ENCODE measurements at places on chromosomes 16 and 17.
A peak's percentile ranks its signal among the peaks of the same experiment; 100 is the strongest.

- ATAC-seq = no peak
Measured at GRCh38 chr17:29514792-29515191, 52.0 kb downstream of the ABHD15 start.

GRCh38 chr16:23728112-23728477, 15.1 kb upstream of the ERN2 start:
- ATAC-seq = no peak

GRCh38 chr16:18003033-18003432, 333.5 kb downstream of the NPIPA8 start:
- ATAC-seq = no peak

- no peak for ATAC-seq
Measured at GRCh38 chr17:66966704-66967418, 2.4 kb downstream of the CACNG4 start.

DNA sequence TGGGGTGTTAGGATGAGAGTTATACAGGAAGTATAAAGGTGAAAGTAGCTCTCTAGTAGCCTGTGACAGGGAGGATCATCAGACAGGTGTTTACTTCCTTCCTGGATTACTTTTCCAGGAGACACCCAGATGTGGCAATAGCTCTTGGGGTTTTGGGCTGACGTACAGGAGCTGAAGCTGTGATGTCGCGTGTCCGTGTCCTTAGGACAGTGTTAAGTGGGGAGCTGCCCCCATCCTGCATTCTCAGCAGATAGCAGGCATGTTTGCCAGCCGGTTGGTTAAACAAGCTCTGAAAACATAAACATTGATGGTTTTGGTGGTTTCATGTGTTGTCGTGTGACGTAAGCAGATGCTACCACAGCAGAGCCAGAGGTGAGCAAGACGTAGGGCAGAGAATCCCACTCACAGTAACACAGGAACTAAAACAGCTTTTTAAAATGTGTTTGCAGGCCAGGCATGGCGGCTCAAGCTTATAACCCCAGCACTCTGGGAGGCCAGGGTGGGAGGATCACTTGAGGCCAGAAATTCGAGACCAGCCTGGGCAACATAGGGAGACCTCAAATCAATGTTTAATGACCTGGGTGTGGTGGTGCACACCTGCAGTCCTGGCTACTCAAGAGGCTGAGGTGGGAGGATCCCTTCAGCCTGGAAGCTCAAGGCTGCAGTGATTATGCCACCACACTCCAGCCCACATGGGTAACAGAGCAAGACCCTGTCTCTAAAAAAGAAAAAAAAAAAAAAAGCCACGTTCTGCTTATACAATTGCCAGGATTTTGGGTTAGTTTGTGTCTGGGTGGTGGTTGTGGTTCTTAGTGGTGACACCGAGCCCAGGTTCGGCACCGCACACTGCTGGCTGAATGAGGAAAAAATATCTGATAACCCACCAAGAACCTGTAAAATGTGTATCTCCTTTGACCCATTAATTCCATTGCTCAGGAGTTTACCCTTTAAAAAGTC, 18.2 kb upstream of the IL17C start:
- ATAC-seq = no peak

DNA sequence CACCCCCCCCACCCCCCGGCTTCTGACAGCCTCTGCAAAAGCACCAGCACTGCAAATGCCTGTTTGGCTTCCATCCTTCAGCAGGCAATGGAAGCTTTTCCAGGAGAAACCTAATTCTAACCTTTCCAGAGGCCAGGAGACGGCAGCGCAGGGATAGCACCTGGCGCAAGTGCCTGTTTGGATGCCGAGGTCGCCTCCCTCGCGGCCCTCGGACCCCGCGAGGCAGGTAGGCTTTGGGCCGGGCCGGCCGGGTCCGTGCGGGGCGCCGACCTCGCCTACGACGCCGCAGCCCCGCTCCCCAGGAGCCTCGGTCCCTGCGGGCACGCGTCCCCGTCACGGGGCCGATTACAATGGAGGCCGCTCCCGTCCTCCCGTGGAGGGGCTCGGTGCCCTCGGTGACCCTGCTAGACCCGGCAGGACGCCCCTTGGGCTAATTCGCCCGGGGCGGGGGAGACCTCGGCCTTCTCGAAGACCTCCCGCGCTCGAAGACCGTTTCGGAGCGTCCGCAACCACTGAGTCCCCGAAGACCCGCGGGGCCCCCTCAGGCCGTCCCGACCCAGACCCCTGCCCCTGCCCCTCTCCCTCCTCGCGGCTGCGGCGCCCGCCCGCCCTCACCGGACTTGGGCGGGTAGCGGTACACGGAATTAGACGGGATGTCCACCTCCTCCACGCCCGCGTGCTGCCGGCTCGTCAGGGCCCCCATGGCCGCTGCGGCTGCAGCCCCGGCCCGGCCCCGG, 587 bp downstream of the RNF157 start:
- ATAC-seq = peak; percentile 65

- ATAC-seq = peak; percentile 93
Measured at GRCh38 chr17:75131278-75132017, at the start of gene NT5C. Gene NT5C (minus strand): TSS chr17:75131742. CDS start chr17:75131707, 35 bp downstream.
